Stimulated activated CD8-positive, alpha-beta memory T cell treated with anti-CD3 and anti-CD28 coated beads, Interleukin-15, amount 100 ng/mL, for 24 hours (primary cell): ENCODE measurements at places on chromosomes 1 and 21.

DNA sequence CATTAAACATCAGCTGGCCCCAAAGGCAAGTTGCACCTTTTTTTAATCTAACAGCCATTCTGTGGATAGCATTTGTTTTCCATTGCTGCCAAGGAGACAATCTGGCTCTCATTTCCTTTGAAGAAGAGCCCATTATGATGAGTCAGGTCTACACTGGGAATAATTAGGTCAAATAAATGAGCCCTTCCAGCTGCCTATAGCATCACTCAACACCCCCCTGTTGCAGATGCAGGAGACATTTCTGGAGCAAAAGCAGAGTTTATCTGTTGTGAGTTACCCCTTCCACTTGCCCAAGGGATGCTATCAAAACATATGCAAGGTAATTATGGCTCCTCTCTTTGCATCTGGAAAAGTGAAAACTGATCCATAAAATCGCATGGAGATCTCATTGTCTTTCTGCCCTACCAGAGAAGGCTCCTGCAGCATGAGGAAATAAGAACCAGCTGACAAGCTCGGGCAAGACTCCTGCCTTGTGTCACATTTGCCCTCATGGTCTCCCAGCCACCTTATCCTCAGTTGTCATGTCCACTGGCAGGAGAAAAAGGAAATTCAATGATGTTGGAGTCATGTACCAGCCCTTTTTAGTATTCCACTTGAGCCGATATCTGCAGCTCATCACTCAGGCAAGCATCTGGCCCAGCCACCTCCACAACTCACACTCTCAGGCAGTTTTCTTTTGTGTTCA is 135.9 kb downstream of the SLC30A10 start:
- no peak for DNase-seq

- DNase-seq: no peak
These were observed 27.7 kb downstream of the S100A6 start for GRCh38 chr1:153507926-153508583.

- DNase-seq: no peak
These were observed 50.3 kb downstream of the ARID4B start for GRCh38 chr1:235277709-235278108.

- DNase-seq: no peak
These were observed 49.2 kb downstream of the DUSP10 start for GRCh38 chr1:221692643-221693042.

DNA sequence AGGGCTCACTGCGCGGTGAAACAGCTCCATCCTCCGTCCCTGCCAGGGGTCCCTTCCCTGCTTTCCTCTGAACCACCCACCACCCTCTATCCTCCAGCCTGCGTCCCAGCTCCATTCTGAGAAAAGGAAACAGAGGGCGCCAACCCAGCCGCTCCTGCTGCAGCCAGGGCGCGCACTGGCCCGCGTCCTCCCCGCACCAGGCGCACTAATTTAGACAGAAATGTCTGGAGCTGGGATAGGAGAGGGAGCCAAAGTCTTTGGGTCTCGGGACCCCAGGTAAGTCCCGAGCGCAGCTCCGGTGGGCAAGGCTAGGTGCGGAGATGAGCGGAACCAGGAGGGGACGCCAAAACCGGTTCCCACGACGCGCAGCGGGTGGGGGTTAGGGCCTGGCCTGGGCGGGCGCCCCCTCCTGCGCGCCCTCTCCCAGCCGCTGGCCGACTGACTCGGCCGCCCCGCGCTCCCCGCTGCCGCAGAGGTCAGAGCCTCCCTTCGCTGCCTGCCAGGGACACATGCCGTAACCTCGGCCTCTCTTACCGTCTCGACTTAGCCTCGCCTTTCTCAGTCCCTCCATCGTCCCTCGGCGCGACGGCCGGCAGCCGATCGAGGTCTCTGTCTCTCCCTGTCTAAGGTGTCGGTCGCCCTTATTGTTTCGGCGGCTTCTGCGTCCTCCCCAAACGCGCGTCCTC is 2.0 kb downstream of the CAMK2N1 start:
- no peak for DNase-seq

DNA sequence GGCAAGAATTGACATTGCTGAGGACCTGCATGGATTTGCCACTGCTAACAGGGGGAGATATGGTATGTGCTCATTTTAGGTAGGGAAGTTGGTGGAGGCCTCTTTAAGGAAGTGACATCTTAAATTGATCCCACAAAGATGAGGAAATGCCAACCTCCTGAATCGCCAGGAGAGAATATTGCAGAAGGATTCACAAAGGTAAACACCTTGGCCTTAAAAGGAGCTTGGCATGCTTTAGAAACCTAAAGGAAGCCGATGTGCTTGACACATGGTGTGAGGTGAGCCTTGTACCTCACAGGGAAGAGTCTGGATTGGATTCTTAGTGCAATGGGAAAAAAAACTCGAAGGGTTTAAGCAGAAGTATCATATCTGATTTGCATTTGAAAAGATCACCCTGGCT is 470.5 kb upstream of the DAB1 start:
- no peak for DNase-seq

GRCh38 chr1:153113416-153113815 is at the start of gene SPRR2F:
Gene SPRR2F, minus strand, starts transcription at chr1:153113516. Its CDS starts 783 bp downstream, at chr1:153112733.
- DNase-seq: no peak

DNA sequence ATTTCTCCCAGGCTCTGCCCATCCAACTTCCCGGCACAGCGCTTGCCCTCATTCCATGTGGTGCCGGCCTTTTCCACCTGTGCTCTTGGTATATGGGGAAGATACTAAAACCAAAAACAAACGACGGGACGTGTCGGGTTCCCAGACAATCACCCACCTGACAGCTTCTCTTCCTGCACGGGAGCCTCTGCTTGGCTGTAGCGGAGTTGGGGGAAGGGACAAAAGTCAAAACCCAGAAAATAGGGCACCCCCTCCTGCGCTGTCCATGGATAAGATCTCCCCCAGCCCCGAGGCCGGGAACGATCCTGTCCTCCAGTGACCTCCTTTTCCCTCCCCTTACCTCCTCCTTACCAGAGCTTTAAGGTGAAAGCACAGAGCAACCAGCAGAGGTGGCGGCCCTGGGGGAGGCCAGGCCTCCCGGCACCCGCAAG is 640 bp downstream of the JTB start:
- DNase-seq: no peak

GRCh38 chr1:71660411-71660810 is 579.6 kb upstream of the ZRANB2 start:
- DNase-seq: no peak

- DNase-seq: no peak
These were observed 3.9 kb upstream of the FNDC10 start for GRCh38 chr1:1603671-1604373.

DNA sequence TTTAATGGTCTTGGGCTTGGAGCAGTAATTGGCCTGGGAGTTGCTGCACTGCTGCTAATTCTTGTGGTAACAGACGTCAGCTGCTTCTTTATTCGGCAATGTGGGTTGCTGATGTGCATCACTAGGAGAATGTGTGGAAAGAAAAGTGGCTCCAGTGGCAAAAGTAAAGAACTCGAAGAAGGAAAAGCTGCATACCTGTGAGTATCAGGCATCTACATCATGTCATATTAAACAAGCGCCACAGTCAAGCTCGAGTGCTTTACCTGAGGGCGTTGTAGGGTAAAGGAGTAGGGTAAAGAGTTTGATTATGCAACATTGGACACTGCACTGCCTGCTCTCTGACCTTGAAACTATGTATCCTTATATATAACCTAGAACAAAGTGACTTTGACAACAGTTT is 510.6 kb downstream of the NCAM2 start:
- DNase-seq: no peak

- no peak for DNase-seq
These were observed 534.2 kb upstream of the PLXNA2 start for GRCh38 chr1:208778417-208778816.

- DNase-seq: no peak
These were observed 1.6 kb upstream of the PANK4 start for GRCh38 chr1:2528016-2528415.

DNA sequence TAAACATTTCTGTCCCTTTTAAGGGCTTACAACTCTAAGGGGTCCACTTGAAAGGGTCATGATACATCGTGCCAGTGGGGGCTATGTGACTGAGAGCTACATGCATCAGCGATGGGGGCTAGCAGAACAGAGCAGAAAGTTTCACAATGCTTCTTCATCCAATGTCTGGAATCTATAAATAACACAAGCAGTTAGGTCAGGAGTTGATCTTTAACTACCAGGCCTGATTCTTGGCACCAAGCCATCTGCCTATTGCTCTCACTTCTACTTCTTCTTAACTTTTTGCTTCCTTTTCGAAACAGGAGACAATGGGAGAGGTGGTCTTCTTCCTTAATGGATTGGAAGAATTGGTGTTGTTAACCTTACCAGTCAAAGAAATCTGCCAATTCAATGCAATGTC is 410.0 kb downstream of the TGFB2 start:
- DNase-seq: no peak

DNA sequence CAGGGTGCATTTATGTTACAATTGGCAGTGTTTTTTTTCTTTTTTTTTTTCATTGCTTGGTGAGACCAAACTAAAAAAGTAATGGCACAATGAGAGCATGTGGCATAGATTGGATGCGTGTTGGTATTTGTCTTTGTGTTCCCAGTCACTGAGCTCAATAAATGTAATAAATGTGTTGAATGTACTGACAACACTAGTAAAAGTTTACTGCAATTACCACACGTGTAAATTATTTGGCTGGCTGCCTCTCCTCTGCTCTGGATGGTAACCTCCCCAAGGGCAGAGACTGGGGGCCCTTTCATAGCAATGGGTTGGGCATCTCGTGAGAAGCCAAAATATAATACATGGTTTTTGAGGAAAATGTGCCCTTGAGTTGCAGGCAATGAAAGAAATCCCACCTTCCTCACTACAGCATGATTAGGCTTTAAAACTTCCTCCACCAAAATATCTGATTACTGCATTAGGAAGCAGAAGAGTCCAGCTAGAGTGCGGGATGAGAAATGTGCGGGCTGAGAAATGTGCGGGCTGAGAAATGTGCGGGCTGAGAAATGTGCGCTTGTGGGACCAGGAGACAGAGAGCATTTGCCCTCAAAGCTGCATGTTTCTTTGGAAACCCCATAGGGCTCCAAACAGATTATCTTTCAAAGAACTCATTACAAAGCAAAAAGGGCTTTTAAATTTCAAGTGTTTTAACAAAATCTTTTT is 58.5 kb downstream of the CDC7 start:
- no peak for DNase-seq

DNA sequence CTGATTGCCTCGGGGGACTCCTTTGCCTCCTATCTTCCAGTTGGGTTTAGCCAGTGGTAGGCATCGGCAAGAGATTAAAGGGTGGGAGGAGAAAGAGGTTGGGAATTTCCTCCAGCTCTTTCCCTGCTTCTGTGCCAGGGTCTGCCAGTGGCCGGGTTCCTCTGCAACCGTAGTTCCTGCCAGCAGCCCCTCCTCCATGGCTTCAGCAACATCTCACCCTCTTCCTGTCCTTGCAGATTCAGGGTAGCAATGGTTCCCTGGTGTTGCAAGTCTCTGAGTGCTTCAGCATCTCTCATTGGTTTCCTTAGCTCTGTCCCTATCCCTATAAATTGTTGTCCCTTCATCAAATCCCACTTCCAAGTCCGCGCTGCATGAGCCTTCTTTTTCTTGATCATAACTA is 223.1 kb upstream of the JUN start:
- no peak for DNase-seq

- no peak for DNase-seq
These were observed 815.6 kb upstream of the NEGR1 start for GRCh38 chr1:73097917-73098316.

DNA sequence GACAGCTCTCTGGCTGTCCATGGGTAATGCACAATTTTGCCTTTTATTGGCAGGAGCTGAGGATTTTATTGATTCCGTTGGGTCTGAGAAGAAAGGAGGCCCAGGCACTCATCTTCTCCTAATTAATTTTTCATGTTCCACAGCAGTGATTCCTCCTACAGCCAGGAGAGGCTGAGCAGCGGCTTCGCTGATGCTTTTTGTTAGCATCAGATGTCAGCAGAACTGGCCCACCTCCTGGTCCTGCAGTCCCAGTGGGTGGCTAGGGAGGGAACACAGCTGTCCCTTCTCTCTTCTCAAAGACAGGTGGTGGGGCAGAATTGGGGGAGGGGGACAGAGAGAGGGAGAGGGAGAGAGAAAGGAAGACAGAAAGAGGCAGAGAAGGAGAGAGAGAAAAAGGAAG is 5.7 kb downstream of the MT1HL1 start:
- DNase-seq: no peak

GRCh38 chr1:113567427-113567826 is 177.1 kb downstream of the MAGI3 start:
- no peak for DNase-seq

DNA sequence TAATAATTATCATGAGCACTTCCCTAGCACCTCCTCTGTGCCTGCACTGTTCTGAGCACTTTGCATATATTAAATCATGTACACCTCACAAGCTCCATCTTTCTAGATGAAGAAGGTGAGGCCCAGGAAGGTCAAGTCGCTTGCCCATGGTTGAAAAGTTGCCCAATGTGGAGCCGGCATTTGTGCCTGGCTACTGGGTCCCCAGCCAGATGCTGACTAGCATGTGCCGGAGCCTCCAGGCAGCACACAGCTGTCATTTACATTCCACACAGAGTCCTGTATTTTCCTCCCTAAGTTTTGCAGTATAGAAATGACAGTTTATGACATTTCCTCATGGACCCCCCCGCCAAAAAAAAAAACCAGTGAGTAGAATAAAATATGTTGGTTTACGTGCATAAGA is 94.3 kb downstream of the BCAR3 start:
- no peak for DNase-seq

GRCh38 chr1:184958554-184959353 is 15.6 kb downstream of the NIBAN1 start:
- no peak for DNase-seq

- DNase-seq: no peak
These were observed 1967.6 kb downstream of the MRPL39 start for GRCh38 chr21:23639721-23640120.

DNA sequence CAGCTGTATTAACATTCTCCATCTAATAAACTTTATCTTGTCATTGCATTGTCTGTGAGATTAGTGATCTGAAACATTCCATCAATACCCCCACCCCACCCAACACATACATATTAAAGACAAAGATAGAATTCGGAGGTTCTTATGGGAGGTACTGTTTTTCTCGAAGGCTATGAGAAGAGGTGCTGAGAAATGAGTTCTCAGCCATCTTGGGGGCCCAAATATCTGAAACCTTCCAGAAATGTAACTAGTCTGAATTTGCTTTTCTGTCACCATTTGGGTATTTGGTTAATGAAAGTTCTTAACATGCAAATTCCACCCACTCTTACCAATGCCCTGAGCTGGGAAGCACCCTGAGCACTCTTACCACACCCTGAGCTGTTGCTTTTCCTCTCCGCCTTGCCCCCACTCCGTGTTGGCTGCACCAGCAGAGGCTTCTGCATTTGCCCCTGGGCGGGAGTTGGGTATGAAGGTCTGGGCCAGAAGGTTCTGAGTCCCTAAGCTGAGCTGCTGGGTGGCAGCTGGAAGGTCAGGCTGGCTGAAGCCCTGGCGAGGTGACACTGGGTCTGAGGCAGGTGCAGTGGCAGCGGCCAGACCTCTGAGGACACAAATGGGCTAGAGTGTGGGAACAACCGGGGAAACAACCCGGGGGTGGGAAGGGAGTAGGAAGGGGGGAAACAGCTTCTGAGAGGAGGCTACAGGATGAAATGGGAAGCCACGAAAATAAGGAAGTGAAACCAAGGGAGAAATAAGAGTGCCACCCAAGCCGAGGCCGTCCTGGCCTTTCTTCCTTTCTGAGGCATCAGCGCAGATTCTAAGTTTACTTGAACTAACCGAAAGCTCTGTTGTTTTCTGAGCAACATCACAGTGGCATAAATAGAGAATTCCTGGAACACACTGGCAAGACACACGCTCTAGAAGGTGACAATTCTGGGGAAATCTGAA is 26.3 kb upstream of the IER5 start:
- no peak for DNase-seq

- DNase-seq: no peak
These were observed 377.1 kb downstream of the LRRIQ3 start for GRCh38 chr1:73820843-73821242.

GRCh38 chr1:212147581-212148033 is 112.1 kb downstream of the DTL start:
- no peak for DNase-seq
